ENCODE measurements at places on chromosomes 3 and 15.

GRCh38 chr3:73164622-73165021 is 103.2 kb downstream of the EBLN2 start:
- DNase-seq: no peak

GRCh38 chr3:171615686-171616085 is 155.5 kb upstream of the TNIK start:
- peak; percentile 11 for DNase-seq

- DNase-seq: no peak
Observed at GRCh38 chr3:114933407-114933806, 213.7 kb downstream of the ZBTB20 start.

GRCh38 chr3:108420926-108421325 is 89.5 kb downstream of the MYH15 start:
- peak; percentile 58 for DNase-seq

DNA sequence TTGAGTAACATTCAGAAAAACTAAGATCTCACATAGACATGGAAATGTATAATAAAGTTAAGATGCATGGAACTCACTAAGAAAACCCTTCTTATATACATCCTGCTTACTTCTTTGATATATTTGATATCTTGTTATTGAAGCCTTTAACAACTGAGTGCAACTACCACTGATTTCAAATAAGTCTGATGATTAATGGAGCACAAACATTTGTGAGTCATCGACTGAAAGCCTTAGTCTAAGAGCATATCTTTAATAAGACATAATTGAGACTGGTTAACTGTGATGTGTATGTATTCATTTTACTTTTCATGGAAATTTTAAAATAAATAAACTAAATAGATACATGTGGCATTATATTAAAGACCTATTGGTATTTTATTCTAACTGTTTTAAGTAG is 740.5 kb downstream of the EPHA3 start:
- DNase-seq: peak; percentile 59

GRCh38 chr3:122200661-122201060 is 17.2 kb downstream of the CASR start:
- no peak for DNase-seq

DNA sequence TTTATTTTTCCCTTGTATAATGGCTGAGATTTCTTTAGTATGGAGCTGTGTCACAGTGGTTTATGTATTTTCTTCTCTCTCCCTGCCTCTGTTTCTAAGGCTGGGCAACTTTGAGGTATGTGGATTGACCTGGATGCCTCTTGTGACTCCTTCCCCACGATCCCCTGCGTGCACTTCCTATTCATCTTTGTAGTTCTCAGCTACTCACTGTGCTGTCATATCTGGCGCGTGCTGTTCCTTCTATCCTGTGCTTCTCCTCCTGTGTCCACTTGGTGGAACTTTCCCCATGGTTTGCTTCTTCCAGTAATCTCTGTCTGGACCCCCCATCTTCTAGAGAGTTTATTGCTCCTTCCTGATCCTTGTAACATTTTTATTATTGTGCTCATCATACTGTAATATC is 97.3 kb downstream of the AKAP13 start:
- peak; percentile 71 for DNase-seq

DNA sequence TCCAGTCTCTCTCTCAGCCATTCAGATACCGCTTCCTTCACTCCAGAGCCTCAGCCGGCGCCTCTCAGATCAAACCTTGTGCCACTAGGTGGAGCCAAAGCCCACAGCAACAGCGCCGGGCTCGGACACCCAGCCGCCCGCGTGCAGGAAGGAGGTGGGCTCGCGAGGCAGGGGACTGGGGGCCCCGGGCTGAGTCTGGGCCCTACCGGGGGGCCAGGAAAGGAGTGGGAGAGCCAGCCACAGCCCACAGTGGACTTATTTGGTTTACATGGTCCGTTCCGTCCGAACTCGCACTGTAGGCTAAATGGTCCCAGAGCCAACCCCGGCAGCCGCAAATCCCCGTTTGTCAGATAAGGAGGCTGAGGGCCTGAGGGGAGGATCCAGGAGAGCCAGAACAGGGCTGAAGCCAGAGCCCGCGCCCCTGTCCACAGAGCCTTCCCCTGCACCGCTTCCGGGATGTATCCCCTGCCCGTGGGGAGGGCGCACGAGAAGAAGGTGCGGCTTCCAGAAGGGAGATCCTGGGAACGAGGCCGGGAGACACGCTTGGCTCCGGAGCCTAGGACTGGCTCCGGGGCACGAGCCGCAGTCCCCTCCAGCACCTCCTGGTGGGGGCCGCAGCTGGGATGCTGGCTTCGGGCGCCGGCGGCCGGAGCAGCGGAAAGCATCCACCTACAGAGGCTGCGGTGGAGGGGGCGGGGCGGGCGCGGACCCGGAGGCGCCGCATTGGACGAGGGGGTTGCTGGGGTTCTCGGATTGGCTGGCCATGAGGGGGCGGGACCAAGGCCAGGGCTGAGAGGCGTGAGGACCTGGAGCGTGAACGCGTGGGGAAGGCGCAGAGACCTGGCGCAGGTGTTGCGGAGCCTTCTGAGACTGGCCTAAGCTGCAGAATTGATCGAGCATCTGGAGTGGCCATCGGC is 6.5 kb upstream of the CYP11A1 start:
- DNase-seq: peak; percentile 80

DNA sequence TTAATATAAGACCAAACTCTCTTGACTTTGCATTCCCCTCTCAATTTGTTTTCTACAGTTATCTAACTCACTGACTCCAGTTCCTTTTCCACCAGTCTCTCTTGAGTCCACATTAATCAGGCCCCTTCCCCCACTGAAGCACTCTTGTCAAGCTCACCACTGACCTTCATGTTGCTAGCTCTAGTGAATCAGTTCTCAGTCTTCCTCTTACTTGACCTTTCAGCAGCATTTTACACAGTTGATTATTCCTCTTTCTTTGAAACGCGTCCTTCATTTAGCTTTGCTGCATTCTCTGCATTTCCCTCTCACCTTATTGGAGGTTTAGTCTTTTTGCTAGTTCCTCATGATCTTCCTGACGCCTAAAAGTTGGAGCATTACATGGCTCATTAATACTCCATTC is 8.3 kb downstream of the PPP2R3A start:
- no peak for DNase-seq

DNA sequence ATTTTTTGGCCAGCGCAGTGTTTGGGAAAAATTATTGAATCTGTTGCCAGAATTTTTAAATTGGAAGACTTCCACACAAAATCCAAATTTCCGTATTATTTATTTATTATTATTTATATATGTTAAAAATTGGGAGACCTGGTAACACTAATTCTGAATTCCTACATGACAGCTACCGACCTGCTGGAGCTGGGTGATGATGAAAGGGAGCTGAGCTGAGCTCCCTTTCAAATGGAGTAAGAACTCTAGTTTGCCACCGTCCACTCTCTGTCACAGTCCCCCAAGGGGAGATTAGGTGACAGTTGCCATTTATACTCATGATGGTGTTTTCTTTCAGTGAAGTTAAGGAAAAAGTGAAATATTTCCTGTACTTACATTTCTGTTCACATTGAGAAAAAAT is 1.4 kb downstream of the CRTC3 start:
- DNase-seq: no peak

DNA sequence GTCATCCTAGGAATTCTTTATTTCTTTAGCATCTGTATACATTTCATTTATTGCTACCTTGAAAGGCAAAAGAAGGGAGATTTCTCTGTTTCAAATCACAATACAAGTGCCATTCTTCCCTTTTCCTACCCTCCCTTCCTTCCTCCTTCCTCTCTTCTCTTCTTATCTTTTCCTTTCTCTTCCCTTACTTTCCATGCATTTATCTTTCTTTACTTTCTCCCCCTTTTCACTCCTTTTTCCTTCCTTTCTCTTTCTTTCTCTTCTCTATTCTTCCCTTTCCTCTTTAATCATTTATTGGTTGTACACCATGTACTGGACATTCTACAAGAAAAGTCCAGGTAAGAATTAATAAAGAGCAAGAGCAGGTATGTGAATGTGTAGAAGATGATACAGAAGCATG is 251.0 kb upstream of the PEX5L start:
- DNase-seq: no peak

GRCh38 chr3:191268737-191269136 is 60.5 kb upstream of the CCDC50 start:
- DNase-seq: no peak

GRCh38 chr15:68621535-68621934 is 42.7 kb downstream of the CORO2B start:
- DNase-seq: no peak

GRCh38 chr15:78006567-78007205 is 70.8 kb downstream of the TBC1D2B start:
- no peak for DNase-seq

DNA sequence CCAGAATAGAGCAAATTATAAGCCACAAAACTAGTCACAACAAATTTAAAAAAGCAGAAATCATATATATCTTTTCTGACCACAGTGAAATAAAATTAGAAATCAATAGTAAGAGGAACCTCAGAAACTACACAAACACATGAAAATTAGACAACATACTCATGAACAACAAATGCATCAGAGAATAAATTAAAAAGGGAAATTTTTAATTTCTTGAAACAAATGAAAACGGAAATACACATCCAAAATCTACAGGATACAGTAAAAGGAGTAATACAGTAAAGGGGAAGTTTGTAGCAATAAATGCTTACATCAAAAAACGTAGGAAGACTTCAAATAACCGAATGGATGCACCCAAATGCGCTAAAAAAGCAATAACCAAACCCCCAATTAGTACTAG is 19.2 kb downstream of the NME9 start:
- DNase-seq: no peak

GRCh38 chr15:54150255-54150654 is 172.0 kb downstream of the UNC13C start:
- DNase-seq: no peak

GRCh38 chr15:74620636-74621545 is 5.3 kb downstream of the CLK3 start:
- DNase-seq: peak; percentile 58

GRCh38 chr15:38819387-38819950 is 254.9 kb upstream of the RASGRP1 start:
- no peak for DNase-seq

- DNase-seq: no peak
Observed at GRCh38 chr15:39078026-39078425, 502.9 kb upstream of the THBS1 start.

GRCh38 chr15:101397521-101398003 is 91.9 kb downstream of the PCSK6 start:
- DNase-seq: no peak

DNA sequence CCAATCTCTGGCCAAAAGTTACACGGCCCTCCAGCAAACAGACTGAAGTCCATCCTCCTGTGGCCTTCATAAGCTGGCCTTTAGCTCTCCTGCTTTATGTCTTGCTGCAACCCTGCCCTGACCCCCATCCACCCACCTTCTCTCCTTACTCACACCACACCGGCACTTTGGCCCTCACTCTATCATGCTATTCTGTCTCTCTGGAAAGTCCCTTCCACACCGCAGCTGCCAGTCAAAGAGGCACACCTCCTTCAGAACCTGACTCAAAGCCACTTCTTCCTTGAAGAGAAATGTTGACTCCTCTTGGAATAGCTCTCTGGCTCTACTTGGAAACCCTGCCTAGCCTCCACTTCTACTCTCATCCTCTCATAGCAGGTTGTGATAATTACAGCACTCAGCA is 4.5 kb downstream of the GPR156 start:
- DNase-seq: peak; percentile 3

- no peak for DNase-seq
Observed at GRCh38 chr15:25812073-25812472, 51.1 kb downstream of the ATP10A start.

- no peak for DNase-seq
Observed at GRCh38 chr15:59237119-59237855, 30.6 kb downstream of the LDHAL6B start.

DNA sequence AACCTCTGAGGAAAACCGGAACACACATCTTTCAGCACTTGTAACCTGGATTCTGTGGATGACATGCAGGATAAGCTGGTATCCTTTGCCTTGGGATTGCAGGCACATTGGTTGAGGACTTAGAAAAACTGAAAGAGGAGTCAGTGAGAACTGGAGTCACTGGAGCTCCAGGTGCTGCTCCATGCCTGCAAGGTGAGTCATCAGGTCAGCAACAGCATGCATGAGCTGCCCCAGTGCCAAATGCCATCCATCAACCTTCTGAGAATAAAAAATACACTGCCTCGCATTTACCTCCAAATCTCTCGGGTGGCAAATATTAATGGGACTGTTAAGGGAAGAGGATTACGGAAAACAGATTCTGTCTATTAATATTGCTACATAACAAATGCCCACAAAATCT is 729.1 kb downstream of the NTRK3 start:
- no peak for DNase-seq

- no peak for DNase-seq
Observed at GRCh38 chr3:29410220-29410619, 129.3 kb downstream of the RBMS3 start.

DNA sequence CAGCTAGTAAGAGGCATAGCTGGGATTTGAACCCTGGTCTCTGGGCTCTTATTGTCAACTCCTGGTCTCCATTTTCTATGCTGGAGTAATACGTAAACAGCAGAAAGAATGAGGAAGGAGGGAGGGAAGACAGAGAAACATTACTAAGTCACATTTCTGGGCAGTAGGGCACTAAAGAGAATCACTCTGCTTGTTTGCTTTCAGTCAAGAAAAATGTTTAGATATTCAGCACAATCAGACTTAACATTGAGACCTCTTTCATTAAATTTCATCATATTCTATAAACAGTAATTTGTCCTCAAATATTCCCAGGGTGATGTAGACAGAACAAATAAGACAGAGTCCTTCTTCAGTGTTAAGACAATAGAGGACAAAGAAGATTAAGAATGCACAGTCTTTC is 67.7 kb upstream of the BNC1 start:
- DNase-seq: no peak

DNA sequence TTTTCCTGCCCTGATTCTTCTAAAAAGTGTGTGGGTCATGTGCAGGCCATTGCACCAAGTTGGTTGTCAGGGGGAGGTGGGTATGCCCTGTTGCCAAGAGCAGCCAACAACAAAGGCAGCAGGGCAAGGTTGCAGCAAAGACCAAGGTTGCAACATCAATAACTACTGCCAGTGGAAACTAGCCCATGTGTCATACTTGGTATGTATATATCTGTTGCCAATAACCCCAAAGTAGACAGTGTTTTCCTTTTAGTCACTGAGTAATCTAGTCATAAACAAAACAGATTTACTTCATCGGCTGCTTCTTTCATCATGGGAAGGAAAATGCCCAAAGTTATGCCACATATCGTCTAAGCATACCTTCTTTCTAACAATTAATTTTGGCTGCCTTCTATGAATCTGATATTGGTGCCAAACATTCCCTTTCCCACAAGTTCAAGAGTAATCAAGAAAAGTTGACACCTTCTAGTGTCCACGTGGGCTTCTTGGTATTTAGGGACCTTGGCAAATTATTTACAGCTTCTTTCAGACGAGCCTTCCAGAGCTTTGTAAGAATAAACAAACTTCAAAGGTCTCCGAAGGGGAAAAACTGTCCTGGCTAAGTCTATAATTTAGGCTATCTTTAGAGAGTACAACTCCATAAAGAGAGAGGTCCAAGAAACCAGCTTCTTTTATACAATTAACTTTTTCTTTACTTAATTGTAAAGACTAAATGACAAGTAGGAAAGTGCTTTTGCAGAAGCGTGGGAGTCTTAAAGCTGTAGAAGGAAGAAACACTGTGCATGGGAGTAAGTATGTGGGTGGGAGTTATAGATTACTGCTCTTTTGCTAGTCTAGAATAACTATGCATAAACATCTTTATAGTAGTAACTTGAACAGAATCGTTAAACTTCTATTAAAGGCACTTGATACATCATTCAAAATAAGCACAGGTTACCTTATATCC is 10.0 kb upstream of the MBNL1 start:
- peak; percentile 98 for DNase-seq

All from fibroblast of lung (primary cell).